ENCODE measurements at places on chromosomes 16 and 17. TPM values are rescaled to one million over a fixed set of nuclear protein-coding genes. Genes with fewer than 3 reads are reported as not detected.

The LDHD gene
- total RNA-seq, result 0.27 TPM

The SMIM5 gene
- 0.54 TPM for total RNA-seq

The GP1BA gene
- total RNA-seq, result not detected

The OR3A3 gene
- not detected for total RNA-seq

The CCL2 gene
- total RNA-seq, result 0.22 TPM

The CACNG3 gene
- total RNA-seq, result not detected

The DHRS13 gene
- 26.1 TPM for total RNA-seq

The KRTAP1-3 gene
- total RNA-seq, result not detected

The FN3K gene
- total RNA-seq, result 4.7 TPM

The SAT2 gene
- total RNA-seq, result 29.0 TPM

The KRTAP4-11 gene
- not detected for total RNA-seq

The CIBAR2 gene
- not detected for total RNA-seq

Measured in T-helper 1 cell treated with Interleukin-12 subunit alpha and Interleukin-12 subunit beta and Interleukin-4 antibody, amounts not matched to agents 30 ng/mL and 1 ng/mL, for 36 hours (primary cell).